ENCODE measurements at places on chromosomes 12 and 14.
A peak's percentile ranks its signal among the peaks of the same experiment; 100 is the strongest.

DNA sequence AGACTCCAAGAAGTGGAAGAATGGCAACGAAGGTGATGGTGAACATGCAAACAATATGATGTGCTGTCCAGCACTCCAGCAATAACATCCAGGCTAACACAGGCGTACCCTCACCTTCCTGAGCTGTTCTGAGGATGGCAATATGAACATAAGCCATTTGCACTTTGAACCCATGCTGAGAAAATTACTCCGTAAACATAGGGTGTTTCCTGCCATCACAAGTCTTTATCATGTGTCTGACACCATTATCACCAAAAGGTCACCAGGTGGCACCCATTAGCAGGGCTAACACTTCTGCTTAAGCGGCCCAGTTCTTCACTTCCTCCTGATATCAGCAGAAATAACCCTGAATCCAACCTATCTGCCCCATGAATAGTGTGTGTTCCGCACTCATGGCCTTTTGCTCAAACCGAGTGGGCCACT is 482.8 kb downstream of the MED13L start:
- no peak for DNase-seq

DNA sequence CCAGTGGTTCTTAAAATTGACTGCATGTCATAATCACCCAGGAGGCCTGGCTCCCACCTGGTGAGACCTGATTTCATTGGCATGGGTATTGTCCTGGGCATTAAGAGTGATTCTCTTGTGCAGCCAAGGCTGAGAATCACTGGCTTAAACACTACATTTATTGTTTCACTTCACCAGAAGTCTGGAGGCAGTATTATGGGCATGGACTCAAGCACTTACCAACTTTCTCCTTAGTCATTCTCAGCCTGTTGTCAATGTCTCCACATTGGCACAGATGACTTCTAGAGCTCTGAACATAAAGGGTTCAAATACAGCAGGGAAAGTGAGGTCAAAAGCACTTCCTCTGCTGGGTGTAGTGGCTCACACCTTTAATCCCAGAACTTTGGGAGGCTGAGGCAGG is 25.6 kb upstream of the GCH1 start:
- DNase-seq, result no peak

GRCh38 chr12:101769865-101770264 is 30.6 kb upstream of the SYCP3 start:
- no peak for DNase-seq

DNA sequence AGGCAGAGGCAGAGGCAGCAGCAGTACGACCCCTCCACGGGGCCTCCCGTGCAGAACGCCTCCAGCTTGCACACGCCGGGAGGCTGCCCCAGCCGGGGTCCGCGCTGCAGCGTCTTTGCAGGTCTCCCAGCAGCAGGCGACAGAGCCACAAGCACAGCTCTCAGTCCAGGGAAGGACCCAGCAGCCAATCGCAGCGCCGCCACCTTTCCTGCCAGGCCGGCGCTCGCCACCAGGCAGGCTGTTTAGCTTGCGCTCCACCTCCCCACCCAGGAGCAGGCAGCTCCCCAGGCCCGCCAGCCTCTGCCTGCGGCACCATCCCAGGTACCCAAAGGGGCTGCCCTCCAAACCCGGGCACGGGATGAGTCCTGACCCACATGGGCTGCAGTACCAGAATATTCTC is 25.2 kb downstream of the DDX51 start:
- no peak for DNase-seq

DNA sequence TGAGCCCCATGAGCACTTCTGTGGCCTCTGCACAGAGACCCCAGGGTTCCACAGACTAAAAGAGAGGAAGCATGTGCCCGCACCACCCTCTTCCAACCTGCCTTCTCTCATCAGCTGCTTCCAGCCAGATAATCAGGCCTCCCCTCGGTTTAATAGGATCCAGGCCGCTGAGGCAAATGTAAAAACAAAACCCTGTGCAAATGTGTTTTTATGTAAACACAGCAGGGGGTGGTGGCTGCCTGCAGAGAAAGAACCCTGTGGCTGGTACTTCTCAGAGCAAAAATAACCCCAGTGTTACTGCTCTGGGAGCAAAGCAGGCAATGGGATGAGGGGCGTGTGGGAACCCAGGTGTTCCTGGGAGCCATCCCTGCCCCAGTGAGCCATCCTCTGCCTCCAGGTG is 46.2 kb downstream of the WSCD2 start:
- DNase-seq, result no peak

- no peak for DNase-seq
Observed at GRCh38 chr14:42057111-42057510, 450.4 kb downstream of the LRFN5 start.

DNA sequence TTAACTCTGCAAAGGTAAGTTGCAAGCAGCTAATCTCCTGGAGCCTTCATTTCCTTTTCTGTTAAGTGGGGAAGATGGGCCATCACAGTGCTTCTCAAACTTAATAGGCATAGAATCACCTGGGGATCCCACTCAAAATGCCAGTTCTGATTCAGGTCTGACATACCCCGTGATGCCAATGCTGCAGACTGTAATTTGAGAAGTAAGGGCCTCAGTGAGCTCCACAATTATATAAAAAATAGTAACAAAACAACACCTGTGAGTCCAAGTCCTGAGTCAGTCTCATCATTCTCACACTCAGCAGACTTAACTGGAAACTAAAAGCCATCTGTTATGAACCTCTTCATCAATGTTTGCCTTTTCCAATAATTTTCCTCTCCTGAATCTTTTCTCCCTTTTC is 10.8 kb upstream of the PSMA6 start:
- DNase-seq, result no peak

GRCh38 chr14:50610465-50610864 is 50.5 kb downstream of the ATL1 start:
- no peak for DNase-seq

GRCh38 chr14:104304451-104305351 is 166.3 kb downstream of the KIF26A start:
- DNase-seq, result no peak

- DNase-seq, result peak; percentile 63
Observed at GRCh38 chr14:54322701-54323337, 74.0 kb upstream of the CDKN3 start.

DNA sequence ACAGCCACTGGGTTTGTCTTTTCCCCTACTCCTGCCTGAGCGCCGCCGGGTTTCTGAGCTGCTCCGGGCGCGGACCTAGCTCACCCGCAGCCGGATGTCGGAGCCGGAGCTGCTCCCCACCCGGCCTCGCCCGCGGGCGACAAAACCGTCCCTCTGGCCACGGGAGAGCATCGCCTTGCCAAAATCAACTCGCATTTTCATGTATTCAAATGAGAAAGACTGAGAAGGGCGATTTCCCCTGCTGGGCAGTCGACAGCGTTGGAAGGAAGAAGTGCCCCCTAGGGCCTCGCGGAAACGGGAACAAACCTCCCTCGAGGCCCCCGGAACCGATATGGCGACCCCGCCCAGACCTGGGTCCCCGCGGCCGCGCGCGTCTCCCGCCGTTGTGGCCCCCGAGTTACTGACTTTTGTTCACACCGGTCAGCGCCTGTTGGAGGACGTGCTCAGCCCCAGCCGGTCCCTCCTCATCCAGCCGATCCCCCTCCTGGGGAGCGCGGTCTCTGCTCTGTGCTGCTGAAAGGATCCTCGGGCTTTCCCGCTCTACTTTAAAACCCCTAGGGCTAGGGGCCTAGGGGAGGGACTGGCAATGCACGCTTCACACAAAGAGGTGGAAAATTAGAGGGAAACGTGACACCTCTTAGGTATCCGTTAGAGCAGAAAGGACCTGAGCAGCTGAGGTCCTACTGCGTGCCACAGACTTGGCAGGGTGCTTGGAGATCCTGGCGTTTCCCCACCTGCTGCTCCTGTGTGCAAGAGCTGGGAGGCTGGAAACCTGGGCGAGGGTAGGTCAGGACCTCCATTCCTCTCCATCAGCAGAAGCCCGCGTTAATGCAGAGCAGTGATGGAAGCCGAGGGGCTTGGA is 4.3 kb downstream of the TTC6 start:
- no peak for DNase-seq

GRCh38 chr12:1267243-1267642 is 276.2 kb downstream of the ERC1 start:
- DNase-seq, result no peak

GRCh38 chr12:132514838-132515237 is 24.9 kb downstream of the FBRSL1 start:
- DNase-seq, result no peak

- DNase-seq, result no peak
Observed at GRCh38 chr14:23572524-23572828, 4.9 kb upstream of the AP1G2 start.

GRCh38 chr12:50166799-50167048 is 445 bp downstream of the CERS5 start:
- DNase-seq, result peak; percentile 69

- DNase-seq, result peak; percentile 88
Observed at GRCh38 chr12:132506328-132507160, 16.6 kb downstream of the FBRSL1 start.

DNA sequence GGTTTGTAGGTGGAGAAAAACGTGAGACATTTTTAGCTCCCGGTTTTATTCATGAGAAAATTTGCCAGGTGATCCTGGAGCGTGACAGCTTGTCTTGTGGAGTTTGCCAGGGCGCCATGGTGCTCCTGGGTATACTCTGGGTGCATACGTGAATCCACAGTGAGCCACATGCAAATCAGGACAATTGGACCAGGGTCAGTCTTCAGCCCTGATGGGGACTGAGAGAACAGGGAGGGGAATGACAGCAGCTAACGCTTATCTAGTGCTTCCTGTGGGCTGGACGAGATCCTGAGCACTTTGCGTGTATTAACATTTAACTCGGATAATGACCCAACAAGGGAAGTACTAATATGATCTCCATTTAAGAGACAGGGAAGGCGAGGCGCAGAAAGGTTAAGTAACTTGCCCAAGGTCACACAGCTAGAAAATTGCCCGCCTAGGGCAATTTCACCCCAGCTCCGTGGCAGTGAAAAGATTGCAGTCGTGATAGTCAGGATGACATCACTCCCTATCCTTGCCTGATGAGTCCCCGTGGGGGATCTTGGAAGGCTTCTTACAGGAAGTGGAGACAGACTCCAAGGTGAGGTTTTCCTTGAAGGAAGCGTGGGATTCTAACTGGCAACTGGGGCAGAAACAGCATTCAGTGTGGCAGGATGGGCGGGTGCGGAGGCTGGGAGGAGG is 118.4 kb upstream of the NCOR2 start:
- no peak for DNase-seq

GRCh38 chr12:117189725-117190209 is 503 bp downstream of the FBXO21 start:
- peak; percentile 46 for DNase-seq

- DNase-seq, result no peak
Observed at GRCh38 chr12:117165342-117165741, 24.9 kb downstream of the FBXO21 start.

DNA sequence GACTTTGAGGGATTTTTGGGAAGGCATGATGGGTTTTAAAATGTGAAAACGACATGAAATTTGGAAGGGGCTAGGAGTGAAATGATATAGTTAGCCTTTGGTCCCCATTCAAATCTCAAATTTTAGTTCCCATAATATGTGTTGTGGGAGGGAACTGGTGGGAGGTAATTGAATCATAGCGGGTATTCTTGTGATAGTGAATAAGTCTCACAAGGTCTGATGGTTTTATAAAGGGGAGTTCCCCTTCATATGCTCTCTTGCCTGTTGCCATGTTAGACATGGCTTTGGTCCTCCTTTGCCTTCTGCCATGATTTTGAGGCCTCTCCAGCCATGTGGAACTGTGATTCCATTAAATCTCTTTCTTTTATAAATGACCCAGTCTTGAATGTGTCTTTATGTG is 72.8 kb downstream of the SLC16A7 start:
- no peak for DNase-seq

- no peak for DNase-seq
Observed at GRCh38 chr12:96260231-96260630, 66.1 kb downstream of the ELK3 start.

- no peak for DNase-seq
Observed at GRCh38 chr12:114316076-114316475, 89.9 kb downstream of the TBX5 start.

DNA sequence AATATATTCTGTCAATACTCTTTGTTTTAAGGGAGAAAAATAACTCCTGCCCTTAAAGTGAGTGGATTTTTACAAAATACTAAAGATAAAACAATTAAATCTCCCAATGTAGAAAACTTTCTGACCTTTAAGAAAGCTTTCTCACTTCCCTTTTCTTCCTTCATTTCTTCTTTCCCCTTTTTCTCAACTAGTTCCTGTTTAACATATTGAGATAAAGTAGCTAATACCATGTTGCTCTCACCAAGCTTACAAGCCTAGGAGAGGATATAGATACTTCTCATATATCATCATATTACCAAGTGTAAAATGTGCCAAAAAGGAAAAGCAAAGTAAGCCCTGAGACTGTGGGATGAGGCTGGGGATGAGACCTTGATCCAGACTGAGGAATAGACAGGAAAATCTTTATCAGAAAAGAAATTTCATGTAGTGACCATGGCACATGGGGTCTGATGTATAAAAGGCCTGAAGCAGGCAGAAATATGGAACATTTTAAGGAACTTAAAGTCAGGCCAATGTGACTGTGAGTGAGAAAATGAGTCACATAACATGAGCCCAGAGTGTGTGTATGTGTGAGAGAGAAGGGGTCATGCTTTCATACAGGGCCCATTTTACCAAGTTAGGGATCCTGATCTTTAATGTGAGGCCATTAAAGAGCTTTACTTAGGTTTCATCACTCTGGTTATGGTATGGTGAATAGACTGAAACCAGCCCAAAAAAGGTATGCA is 1.6 kb upstream of the RPL10L start:
- no peak for DNase-seq

DNA sequence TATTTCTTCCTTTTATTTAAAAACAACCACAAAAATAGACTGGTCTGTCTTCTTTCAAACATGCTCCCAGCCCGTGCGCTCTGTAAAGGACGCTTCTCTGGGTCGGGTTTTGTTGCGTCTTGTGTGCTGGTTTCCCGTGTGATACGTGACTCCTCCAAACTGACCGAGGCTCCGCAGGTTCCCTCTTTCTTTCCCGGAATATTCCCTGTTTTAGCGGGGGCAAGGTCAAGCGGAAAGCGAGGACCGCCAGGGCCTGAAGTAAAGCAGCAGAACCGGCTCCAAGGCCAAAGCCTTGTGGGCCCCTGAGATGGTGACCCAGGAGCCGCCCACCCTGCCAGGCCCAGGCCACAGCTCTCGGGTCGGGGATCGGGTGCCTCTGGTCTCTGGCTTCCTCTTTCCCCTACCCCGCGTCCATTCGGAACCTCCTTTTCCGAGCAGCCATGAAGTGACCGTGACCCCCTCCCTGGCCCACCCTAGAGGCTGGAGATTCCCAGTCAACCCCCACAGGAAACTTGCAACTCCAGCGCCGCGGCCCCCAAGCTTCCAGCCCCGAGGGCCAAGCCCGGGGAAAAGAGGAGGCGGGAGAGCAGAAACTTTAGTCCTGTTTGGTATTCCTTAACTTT is 885 bp upstream of the HOXC10 start:
- no peak for DNase-seq

GRCh38 chr14:71478542-71478941 is 453.7 kb upstream of the RGS6 start:
- no peak for DNase-seq
